ENCODE measurements at places on chromosomes 3 and 15. TPM values are rescaled to one million over a fixed set of nuclear protein-coding genes. Genes with fewer than 3 reads are reported as not detected.
A peak's percentile ranks its signal among the peaks of the same experiment; 100 is the strongest.

DNA sequence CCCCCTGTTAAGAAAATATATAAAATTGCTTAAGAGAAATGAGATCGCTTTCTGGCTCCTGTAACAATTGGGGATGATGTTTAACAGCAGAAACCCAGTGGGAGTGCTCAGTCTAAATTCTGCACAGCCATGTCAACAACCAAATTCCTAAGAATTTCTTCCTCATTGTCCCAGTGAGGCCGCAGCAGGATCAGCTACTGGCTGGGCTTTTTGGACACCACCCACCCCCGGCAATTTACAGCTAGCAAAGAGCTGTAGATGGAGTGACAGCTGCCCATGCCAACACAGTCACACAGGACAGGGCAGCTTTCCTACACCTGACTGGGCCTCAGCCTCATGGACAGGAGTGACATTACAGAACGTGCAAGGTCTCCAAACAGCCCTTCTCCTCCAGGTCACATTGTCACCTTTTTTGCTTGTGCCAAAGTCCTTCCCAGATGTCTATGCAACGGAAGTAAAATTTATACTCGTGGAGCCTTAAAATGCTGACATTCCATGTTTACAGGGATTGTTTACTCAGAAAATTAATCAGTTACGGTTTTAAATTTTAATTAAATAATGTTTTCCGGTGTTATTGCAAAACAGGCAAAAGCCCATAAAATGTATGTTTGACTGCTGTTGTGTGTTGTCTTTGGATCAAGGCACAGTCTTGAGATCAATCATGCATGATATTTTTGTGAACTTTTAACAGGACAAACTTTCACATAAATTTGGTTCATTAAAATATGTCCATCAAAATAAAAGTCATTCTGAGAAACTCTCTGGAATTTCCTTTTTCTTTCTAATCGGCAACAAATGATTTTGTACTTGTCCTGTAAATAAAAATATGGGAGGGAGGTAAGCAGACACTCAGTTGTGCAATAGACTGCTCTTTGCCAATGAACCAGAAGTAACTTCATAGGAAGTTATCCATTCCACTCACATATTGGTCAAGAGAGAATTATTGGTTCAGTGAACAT lies 943.2 kb downstream of the MCTP2 start:
- no peak overlapping the region for H3K27ac ChIP-seq
- DNase-seq = no peak
- no peaks in the 10 kb centered on the region for H3K4me1 ChIP-seq
- H3K27me3 ChIP-seq = no peaks in the 10 kb centered on the region

Gene GOLIM4
- 32.4 TPM for polyA plus RNA-seq

GRCh38 chr3:127844326-127844942 lies 22.1 kb upstream of the MGLL start:
- peak; percentile 51 for DNase-seq
- no peak overlapping the region for H3K4me3 ChIP-seq
- H3K27ac ChIP-seq = no peak overlapping the region
- H3K36me3 ChIP-seq = no peaks in the 10 kb centered on the region
- peaks cover 31% of the 10 kb centered on the region for H3K4me1 ChIP-seq
- H3K27me3 ChIP-seq = no peaks in the 10 kb centered on the region

DNA sequence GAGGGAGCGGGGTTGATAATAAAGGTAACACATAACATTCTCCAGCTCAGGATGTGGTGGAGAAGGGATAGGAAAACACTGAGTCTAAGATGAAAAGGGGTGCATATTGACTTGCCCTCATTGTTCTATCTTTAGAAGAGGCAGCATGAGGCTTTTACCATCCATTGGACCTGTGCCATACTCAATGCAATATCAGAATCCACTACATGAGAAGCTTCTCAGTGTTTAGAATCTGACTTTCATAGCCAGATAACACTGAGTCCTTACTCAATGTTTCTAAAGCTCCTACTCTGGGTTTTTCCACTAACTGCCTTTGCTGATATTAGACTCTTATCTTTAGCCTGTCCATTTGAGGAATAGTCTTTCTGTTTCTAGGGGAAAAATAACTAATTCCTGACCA lies 24.3 kb upstream of the GADL1 start:
- no peak overlapping the region for H3K4me3 ChIP-seq
- H3K27me3 ChIP-seq = no peaks in the 10 kb centered on the region
- H3K27ac ChIP-seq = no peak overlapping the region
- H3K36me3 ChIP-seq = no peaks in the 10 kb centered on the region
- DNase-seq = no peak

Gene CCDC39
- polyA plus RNA-seq = 0.29 TPM

Gene KCNMB2
- 18.8 TPM for polyA plus RNA-seq
